ENCODE measurements at places on chromosomes 4 and X.

- no peak for DNase-seq
Measured at GRCh38 chr4:41505161-41505661, 32.7 kb upstream of the LIMCH1 start.

DNA sequence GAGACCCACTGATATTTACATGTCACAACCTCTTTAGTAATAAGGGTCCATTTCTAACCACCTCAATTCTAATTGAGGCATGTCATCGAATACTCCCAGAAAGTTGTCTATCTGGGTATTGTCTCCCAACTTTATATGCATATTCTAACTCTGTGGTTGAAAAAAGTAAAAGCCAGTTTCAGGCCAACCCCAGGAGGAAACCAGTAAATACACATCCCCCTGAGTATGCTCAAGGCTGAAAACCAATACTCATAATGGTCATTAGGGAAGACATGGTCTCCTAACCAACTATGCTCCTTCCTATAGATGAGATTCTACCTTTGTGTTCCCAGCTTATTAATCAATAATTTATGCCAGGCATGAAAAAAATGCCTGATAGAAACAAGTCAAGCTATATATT lies 96.6 kb downstream of the SH3KBP1 start:
- no peak for DNase-seq

- no peak for DNase-seq
Measured at GRCh38 chr4:5782829-5783476, 72.0 kb downstream of the EVC start.

DNA sequence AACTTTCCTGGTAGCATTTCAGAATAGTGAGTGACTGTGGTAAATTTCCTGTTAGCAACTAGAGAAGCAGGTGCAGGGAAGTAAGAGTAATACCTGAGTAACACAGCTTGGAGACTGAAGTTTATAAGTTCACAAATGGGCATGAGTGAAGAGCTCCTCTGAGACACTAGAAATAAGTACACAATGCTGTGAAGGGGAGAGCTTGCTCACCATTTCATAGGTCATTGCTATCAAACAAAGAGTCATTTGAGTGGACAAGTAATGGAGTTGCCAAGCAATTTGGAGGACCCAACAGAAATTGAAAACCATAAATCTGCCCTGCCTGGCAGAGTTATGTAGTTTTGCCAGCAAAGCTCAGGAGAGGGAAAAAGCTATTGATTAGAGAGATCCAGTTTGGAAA lies 523.6 kb downstream of the TRAM1L1 start:
- DNase-seq: no peak

- DNase-seq: no peak
Measured at GRCh38 chr4:162229670-162230069, 65.9 kb upstream of the FSTL5 start.

DNA sequence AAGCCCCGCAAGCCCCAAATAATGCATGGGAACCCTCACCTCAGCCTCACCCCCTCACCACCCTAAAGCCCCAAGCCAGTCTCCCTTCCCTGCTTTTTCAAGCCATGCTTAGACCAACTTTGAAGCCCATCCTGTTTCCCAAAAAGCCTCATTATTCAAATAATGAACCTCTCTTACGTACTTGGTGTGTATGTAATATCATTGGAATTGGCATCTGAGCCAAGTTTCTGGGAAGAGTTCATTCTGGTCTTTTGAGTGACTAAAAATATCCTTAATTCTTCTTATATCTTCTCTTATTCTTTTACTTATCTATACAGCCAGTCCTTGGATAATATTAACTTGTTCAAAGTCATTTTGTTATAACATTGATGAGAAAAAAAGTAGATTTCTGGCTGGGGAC lies 875.8 kb upstream of the SLIT2 start:
- no peak for DNase-seq

DNA sequence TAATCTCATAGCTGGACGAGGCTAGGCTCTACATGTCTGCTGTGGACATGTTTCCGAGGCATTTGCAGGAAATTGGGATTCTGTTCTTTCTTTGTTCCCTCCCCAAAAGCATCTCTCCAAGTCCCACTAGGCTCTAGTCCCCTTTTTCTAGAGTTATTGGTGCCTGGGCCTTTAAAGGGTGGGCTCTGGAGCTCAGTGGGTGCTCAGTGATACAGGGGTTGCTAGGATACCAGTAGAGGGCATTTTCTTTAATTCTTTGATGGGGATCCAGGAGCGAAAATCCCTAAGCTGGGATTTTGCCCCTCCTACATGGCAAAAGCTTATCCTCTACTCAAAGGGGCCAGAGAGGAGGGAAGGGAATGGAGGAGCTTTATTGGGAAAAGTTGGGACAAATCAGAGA lies 34.2 kb downstream of the ARHGEF9 start:
- no peak for DNase-seq

GRCh38 chrX:20437683-20438082 lies 171.0 kb upstream of the RPS6KA3 start:
- DNase-seq: no peak

DNA sequence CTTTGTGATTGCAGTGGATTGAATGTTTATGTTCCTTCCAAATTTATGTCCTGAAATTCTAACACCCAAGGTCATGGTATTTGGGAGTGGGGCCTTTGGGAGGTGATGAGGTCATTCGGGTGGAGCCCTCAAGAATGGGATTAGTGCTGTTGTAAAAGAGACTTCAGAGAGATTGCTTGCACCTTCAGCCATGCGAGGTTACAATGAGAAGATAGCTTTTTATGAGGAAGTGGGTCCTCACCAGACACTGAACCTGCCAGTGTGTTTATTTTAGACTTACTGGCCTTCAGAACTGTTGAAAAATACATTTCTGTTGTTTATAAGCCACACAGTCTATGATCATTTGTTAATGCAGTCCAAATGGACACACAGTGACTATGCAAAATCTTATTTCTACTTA lies 161.0 kb upstream of the GPRIN3 start:
- no peak for DNase-seq

DNA sequence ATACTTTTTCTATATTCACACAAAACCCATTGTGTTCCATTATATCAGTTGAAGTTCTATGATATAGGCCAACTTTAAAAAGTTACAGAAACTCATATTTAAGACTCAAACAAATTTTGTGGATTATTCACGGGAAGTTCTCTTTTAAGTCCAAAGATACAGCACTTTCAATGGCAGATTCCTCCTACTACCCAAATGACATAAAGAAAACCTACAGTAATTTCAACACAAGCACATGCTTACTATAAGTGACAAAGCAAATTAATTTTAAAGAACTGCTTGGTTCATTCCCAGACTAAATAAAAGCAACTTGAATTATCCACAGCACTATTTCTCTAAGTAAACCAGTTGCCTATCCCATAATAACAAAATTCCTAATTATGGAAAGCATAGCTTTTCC lies 4.1 kb downstream of the PPA2 start:
- DNase-seq: peak; percentile 89

GRCh38 chr4:121070274-121070673 lies 2.1 kb downstream of the NDNF start:
- no peak for DNase-seq

DNA sequence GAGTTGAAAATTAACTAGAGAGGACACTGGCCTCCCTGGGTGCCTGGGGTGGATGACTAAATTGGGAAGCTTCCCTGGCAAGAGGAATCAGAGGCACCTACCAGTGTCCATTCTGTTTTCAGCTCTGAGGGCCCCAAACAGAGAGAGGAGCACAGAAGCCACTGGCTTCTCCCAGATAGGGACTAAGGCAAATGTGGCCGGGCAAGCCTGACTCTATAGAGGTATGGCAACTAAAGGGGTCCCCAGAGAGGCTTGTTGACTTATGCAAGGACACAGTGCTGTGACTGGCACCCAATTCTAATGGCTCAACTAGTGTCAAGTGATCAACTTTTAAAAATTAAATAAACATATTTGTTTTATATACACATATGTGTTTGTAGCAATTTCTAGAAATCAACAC lies 17.2 kb downstream of the TRPC3 start:
- DNase-seq: no peak

DNA sequence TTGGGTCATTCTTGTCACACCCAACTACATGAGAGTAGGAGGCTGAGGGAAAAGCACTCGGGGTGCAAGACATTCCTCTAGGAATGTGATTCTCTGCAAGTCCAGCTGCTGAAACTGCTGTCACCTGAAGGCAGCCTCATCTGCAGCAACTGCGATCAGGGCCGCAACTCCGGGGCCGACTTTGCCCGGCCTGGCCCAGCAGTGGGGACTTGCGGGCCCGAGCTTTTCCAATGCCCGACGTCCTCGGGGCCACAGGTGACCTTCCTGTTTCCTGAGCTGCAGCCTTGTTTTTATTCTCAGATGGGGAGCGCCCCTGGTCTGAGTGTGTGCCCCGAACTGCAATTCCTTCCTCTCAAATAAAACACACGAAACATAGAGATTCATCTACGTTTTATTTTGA lies 104.7 kb upstream of the NKX1-1 start:
- no peak for DNase-seq

DNA sequence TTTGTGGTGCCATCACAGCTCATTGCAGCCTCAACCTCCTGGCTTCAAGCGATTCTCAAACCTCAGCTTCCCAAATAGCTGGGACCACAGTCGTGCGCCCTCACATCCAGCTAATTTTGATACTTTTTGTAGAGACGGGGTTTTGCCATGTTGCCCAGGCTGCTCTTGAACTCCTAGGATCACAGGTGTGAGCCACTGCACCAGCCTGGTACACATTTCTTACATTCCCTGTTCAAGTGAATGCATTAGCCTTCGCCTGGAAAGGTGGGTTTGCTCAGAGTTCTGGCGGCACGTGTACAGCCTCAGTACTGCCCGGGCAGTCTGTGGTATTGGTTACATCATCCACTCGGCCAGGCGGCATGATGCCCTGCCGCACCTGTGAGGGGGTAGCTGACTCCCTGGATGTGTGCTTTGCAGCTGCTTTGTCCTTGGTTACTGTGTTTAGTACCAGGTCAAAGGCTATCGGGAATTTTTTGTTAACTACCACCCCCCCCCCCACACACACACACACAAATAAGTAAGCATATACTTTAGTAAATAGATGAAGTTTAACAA lies 57.1 kb downstream of the TNIP2 start:
- DNase-seq: no peak

- DNase-seq: no peak
Measured at GRCh38 chrX:52349681-52350080, 19.1 kb upstream of the XAGE2 start.

- DNase-seq: no peak
Measured at GRCh38 chrX:85112293-85112692, 108.6 kb downstream of the APOOL start.

DNA sequence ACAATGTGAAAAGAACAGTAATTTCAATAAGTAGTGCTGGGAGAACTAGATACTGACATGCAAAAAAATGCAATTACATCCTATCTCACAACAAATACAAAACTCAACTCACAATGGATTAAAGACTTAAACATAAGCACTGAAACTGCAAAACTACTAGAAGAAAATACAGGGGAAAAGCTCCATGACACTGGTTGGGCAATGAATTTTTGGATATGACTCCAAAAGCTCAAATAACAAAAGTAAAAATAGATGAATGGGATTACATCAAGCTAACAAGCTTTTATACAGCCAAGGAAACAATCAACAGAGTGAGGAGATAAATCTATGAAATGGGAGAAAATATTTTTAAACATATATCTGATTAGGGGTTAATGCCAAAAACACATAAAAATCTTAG lies 53.1 kb downstream of the ANKRD17 start:
- DNase-seq: no peak

- no peak for DNase-seq
Measured at GRCh38 chr4:41611881-41612871, 74.2 kb downstream of the LIMCH1 start.

DNA sequence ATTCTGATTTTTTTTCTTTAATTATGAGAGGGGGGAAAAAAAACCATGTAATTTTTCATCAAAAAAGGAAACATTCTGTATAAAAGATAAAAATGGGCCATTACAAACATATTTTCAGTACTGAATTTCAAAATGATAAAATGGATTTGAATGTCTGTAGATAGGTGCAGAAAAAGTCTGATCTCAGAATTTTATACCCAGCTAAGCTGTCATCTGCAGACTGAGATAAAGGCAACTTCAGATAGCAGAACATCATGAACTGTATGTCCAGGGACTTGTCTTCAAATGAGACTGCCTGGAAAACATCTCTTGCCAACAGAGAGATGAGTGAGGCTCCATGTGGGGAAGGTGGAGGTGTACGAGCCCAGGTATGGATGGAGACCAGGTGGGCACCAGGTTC lies 118.5 kb upstream of the PSAPL1 start:
- DNase-seq: no peak

- no peak for DNase-seq
Measured at GRCh38 chr4:118158763-118159375, 124.6 kb downstream of the NDST3 start.

DNA sequence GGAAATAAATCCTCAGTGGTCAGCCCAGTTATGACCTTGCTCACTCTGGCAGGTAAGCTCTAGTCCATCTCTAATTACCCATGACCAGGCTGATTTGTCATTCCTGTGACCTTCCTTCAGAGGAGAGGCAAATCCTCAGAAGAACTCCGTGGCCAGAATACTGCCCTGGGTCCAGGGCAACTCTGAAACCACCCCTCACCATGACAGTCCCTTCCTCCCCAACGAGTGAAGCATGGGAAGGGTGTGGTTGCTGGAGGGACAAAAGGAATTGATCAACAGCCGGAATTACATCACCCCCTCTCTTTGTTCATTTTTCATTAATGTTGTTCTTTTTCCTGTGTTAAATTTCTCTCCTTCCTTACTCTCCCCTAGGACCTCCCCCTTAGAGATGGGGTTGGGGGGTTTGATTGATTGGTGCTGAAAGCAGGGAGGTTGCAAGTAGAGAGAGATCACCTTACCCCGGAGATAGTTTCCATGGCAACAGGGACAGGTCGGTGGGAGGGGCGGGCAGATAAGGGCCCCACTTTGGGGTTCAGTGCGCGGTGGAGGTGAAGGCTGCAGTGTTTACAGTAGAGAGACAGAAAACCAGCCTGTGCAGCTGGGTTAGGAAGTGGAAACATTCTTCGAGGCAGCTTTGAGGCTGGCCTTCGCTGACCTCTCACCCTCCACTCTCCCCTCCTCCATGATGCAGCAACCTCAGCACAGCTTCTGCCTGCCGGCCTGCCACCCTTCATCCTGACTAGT lies 647.4 kb downstream of the BCOR start:
- no peak for DNase-seq

DNA sequence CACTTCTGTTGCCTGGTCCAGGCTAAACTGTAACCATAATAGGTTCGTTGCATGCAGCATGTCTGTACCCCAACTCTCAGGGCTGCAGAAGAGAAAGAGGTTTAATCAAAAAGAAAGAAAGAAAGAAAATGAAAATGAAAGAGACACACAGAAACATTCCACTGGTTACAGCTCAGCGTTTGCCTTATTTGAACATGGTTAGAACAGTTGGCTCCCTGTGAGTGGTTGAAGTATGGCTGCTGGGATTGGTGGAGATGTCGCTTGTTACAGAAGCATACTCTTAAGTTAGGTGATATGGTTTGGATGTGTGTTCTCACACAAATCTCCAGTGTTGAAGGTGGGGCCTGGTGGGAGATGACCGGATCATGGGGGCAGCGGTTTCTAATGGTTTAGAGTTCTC lies 36.3 kb downstream of the ARSD start:
- no peak for DNase-seq
